Choroid plexus epithelial cell (primary cell): ENCODE measurements at places on chromosomes 11 and 22.
A peak's percentile ranks its signal among the peaks of the same experiment; 100 is the strongest.

GRCh38 chr11:43942662-43943371 lies 380 bp downstream of the C11orf96 start:
- peak; percentile 64 for DNase-seq

GRCh38 chr11:94449437-94449836 lies 44.2 kb downstream of the MRE11 start:
- DNase-seq: peak; percentile 82

- DNase-seq: no peak
These were observed 4.2 kb upstream of the PPP6R2 start for GRCh38 chr22:50338860-50339462.

GRCh38 chr11:6062691-6063358 lies 32.3 kb upstream of the OR56A1 start:
- no peak for DNase-seq

DNA sequence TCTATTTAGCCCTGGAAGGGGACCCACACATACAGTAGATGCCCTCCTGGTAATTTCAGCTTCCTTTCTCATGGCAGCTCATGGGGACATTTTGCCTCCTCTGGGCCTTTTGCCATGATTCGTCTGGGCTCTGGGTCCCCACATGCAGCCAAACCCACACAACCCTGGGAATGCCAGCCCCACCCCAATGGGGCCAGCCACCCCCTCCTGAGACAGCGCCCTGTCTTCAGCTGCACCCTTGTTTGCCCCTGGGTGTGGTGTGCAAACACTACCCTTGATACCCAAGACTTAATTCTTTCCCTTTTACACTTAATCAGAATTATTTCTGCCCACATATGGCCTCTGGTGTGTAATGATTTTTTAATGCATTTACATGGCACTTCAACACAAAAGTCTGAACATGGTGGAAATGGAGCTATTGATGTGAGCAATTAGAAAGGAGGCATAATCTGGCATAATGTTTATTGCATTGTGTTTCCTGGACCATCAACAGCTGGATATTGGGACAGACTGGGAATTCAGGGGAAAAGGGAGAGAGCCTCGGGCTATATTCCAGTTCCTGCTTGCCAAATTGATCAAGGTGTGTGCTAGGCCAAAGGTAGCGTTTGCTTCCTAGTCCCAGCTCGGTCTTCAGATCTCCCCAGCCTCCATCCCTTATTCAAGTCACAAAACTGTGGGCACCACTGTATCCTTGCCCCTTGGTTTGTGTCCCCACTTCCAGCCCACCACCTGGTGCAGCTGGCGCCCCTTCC lies 85.0 kb upstream of the ANO1 start:
- DNase-seq: no peak

- no peak for DNase-seq
These were observed 68.4 kb downstream of the MYEOV start for GRCh38 chr11:69362315-69362714.
